ENCODE measurements at places on chromosomes 3 and 15.
A peak's percentile ranks its signal among the peaks of the same experiment; 100 is the strongest.

GRCh38 chr3:173045770-173046382 lies 95.2 kb downstream of the SPATA16 start:
- DNase-seq: no peak

DNA sequence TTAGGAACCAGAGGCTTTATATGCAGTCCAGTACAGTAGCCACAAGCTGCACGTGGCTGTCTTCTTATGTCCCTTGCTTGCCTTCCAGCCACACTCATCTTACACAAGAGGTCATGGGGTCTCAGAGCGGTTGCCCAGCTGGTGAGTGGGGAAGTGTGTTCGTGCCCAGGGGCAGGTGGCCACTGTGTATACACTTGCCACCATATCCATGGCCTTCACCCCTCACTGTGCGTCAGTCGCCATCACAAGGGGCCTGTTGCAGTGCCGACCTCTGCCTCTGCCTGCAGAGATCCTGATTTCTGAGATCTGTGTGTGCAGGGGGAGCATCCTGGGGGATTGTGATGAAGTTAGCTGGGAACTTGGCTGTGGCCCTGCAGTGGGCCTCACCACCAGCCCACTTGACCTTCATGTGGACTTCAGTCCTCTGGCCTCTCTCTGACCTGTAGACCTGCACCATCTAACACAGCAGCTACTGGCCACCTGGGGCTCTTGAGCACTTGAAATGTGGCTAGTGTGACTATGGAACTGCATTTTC lies 43.1 kb upstream of the SACM1L start:
- no peak for DNase-seq

DNA sequence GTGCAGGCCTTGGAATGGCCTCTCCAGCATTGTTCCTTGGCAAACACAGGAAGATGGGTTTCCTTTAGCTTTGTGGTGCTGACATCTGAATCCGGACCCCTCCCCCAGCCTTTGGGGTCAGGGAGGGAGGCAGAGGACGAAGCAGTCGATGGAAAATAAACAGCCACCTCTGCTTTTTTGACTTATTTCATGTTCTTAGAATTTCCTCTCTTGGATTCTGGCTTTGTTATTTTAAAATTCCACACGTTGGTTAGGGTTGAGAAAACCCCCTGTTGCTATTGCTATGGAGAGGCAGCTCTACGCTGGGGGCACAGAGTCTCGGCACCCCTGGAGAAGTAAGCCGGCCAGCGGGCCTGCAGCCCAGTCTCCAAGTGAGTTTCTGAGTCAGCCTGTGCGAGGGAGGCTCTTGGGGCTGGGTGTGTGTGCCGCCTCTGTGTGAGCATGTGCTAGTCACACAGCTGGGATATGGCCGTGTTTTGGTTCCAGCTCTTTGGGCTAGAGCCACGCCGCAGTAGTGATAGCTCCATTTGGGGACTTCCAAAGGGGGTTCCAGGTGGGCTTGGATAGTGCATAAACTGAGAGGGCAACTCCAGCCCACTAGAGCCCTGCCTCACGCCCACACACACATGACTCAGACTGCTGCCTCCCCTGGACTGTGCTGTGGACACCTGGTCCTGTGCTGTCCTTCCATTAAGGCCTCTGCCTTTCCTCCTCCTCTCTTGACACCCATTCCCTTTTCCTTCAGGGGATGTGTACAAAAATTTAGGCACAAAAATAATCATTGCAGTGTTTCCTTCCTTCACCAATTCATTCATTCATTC lies 58.8 kb downstream of the AMOTL2 start:
- DNase-seq: peak; percentile 68

- DNase-seq: no peak
Observed at GRCh38 chr3:147195887-147196286, 210.5 kb downstream of the ZIC4 start.

DNA sequence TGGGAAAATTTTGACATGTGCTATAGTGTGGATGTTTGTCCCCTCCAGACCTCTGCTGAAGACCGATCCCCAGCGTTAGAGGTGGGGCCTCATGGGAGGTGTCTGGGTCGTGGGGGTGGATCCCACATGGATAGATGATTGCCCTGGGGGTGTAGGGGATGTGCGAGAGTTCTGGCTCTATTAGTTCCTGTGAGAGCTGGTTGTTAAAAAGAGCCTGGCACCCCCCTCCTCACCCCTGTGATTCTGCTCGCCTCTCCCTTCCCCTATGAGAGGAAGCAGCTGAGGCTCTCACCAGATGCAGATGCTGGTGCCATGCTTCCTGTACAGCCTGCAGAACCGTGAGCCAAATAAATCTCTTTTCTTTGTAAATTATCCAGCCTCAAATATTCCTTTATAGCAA lies 67.4 kb downstream of the ATP10A start:
- no peak for DNase-seq

DNA sequence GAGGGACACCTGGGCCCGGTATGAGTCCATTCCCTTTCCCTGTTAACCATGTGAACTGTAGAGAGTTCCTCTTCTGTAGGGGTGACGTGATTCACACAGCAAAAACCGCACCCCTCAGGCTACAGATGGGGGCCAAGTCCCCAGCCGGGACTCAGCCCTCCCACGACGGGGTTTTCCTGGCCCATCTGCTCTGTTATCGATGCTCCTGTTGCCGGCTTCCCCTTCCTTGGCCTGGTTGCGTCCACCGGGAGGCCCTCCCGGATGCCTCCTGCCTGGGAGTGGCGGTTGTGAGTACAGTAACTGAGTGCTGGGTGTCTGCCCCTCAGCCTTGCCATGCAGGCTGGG lies 817 bp upstream of the PLXNA1 start:
- no peak for DNase-seq

DNA sequence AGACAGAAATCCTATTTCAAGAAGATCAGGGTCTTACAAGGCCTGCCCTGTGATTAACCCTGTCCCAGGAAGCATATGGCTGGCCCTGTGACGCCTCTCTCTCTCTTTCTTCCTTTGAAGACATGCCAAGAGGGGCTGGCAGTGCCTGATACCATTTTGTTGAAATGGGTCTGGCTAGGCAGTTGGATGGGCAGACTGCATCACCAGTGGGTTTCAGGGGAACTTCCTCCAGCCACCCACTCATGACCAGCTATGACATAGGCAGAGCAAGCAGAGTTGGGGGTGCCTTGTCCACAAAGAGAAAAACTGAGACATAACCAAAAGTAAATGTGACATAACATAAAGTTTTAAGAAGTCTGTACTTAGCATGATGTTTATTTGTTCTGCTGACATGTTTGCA lies 31.4 kb upstream of the MANF start:
- peak; percentile 55 for DNase-seq

GRCh38 chr15:89494941-89495637 lies 1.3 kb downstream of the RHCG start:
- DNase-seq: no peak

GRCh38 chr3:95002438-95003046 lies 939.7 kb downstream of the NSUN3 start:
- DNase-seq: no peak

DNA sequence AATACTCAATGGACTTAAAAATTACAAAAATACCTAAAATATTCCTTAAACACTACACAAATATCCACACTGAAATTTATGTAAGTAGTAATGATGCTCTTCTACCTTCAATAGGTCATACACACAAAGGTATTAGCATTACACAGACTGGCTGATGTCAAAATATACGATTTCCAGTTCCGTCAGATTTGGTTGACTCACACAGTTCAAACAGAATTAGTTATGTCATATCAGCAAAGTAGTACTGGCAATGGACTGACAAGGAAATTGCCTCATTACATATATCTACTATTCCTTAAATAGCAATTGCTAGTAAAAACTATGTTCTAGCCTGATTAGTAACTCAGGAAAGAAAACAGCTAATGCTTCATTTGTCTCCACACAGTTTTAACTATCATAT lies 70.8 kb downstream of the ADAM10 start:
- DNase-seq: no peak

DNA sequence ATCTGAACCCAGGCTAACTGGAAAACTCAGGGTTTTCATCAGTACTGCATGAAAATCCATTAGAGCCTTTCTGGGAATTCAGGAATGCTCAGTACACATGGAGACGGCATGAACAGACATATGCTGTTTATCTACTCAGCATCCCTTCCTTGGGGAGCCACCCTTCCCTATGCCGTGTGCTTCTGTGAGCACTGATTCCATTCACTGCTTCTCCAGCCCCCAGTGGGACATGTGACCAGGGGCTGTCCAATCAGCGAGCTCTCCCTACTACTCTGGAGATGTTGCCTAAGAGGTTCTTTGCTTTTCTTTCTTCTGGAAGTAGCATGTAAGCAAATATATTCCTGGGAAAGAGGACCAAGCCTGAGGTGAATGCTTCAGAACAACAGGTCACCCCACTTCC lies 5.6 kb upstream of the PCOLCE2 start:
- no peak for DNase-seq

DNA sequence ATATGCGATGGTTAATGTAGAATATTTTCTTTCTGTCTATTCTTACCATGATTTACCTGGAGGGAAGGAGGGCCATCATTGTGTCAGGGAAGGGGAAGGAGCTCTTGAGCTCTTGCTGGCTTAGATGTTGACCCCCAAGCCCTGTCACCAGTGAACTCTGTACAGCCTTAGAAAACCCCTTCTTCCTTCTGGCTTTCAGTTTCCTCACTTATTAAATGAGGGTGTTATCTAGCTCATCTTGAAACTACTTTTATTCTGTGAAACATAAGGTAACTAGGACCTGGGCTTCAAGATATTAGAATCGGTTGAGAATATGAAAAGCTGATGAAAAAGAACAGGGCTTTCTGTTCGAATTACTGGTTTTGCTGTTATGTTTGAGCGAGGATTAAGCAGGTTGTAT lies 25.1 kb upstream of the UTS2B start:
- no peak for DNase-seq

DNA sequence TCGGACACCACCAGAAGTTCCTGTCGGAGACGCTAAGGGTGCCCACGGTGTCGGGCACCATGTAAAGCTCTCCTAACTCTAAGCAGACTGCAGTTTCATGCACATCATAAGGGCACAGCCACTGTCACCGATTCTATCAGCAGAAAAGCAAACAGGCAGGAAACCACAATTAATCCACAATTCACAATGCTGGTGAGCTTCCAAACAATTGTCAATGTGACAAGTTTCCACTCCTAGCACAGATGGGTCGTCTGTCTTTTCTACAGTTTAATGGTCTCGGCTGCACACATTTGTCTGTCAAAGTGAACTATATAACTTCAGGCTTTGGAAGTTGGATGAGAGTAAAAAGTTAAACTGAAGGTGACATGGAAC lies 8.8 kb upstream of the OCA2 start:
- no peak for DNase-seq

DNA sequence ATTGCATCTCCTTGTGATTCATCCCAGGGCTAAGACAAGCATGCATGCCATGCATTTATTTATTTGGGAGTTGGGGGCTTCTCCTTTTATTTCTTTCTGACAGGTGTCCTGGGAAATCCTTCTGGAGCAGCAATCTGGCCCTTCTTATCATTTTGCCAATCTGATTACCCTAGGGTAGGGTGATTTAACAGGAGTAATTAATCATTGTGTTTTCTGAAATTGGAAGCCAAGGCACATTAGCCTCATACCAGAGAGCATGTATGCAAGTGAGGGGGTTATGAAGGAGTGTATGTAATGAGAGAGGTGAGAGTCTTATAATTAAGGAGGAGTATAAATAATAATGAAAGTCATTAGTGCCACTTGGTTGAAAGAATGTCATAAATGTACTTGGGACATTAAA lies 37.4 kb upstream of the ARPP21 start:
- DNase-seq: no peak

GRCh38 chr3:159032311-159032710 lies 230.5 kb downstream of the MFSD1 start:
- no peak for DNase-seq

GRCh38 chr15:78174401-78174800 lies 25.2 kb downstream of the IDH3A start:
- DNase-seq: no peak

GRCh38 chr3:61369678-61370077 lies 118.4 kb upstream of the FHIT start:
- DNase-seq: no peak

DNA sequence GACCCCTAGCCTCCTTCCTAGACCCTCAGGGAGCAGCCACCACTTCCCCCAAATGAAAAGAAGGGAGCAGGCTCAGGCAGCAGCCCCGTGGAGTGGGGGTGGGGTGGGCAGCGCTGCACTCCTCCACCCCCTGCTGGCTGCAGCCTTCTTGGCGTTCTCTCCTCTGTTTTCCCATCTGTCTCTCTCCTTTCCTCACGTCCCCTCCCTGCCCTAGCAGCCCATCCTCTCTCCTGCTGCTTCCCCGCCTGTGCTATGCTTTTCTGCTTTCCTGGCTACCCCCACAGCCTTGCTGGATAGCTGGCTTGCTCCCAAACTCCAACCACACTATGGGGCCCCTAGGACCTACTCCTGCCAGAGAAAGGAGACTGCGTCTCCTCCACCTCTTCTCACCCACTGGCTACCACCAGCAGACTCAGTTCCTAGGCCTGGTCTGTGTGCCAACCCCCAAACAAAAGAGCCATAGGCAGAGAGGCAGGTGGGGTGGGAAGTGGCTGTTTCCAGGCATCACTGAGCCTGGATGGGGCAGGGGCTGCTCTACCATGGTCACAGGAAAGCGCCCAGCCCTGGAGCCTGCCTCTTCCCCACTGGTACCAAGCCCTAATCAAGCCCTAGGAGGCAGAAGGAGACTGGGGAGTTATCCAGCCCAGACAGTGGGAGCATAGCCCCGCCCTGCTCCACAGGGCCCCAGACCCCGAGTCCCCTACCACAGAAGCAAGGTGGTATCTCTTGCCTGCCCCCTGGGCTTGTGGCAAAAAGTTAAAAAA lies 3.4 kb upstream of the DISP2 start:
- DNase-seq: peak; percentile 49

DNA sequence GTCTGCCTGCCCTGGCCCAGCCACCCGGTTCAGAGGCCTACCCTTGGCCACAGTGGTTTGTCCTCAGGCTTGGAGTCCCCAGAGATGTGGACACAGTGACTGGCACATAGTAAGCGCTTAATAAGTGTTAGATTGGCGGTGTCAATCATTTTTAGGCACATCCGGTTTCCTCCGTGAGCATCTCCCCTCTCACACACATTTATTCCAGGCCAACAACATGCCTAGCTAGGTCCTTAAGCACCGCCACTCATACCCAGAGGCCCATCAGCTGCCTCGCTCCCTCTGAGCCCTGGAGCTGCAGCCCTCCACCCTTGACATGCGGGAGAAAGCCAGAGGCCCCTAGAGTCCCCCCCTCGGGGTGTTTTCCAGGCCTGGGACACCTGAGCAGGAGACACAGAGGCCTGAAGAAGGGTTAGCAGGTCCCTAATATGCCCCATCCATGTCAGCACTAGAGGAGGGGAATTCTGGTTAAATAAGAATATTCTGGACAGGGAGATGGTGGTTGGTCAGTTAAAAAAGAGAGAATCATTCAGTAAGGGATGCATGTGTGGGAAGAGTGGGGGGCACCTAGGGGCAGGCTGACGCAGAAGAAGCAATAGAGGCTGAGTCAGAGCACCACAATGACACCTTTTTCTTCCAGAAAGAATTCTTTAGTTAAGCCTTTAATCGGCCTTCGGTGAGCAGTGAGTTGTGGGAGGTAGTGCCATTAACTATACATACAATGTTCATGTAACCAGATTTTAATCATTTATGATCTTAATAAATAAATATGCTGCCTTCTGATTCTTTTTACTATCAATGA lies 22.3 kb downstream of the NR2F2 start:
- no peak for DNase-seq
